ENCODE measurements at places on chromosomes 4 and X.

DNA sequence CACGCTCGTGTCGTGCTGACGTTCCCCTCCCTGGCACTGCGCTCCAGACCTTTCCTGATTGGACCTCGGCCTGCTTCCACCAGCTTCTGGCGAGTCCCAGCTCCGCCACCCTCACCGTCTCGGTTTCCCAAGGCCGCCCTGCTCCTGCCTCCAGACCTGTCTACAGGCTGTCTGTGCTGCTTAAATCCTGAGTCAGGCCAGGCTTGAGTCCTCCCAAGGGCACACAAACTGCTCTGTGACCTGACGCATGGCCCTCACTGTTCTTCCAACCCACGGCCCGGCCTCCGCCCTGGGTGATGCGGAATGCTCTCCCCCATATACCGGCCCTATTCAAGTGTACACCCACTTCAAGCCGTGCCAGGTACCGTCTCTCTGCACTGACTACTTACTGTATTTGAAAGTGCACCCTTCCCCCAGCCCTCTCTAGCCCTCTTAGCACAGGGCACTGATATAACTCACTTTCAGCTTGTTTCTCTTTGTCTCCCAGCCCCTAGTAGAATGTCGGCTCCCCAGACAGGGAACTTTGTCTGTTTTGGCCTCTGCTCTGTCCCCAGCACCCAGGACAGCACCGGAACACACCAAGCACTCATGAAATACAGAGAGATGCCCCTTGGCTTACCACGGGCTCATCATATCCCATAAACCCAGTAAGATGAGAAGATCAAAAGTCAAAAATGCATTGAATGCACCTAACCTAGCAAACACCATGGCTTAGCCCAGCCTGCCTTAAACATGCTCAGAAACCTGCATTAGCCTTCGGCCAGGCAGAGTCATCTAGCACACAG, 63.1 kb upstream of the AFAP1 start:
- DNase-seq: no peak

- no peak for DNase-seq
Observed at GRCh38 chr4:56972809-56973208, 4.6 kb downstream of the NOA1 start.

- no peak for DNase-seq
Observed at GRCh38 chr4:57113870-57114269, 3.7 kb upstream of the IGFBP7 start.

DNA sequence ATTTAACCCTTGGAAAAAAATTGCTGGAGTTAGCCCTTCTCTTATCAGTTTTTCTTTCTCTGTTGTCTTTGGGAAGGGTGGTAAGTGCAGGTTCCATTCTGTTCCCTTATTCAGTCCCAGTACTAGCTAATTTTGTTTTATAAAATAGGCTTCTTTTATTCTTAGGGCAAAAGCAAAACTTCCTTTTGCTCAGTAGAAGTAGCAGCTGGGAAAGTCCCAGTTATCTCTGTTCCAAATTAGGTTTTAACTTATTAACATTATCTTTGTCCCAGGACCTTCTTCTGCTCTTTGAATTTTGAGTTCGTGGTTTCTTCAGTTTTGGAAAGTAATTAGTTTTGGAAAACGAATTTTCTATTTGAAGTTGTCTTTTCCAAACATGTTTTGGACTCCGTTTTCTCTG, 61.1 kb downstream of the BANK1 start:
- no peak for DNase-seq

DNA sequence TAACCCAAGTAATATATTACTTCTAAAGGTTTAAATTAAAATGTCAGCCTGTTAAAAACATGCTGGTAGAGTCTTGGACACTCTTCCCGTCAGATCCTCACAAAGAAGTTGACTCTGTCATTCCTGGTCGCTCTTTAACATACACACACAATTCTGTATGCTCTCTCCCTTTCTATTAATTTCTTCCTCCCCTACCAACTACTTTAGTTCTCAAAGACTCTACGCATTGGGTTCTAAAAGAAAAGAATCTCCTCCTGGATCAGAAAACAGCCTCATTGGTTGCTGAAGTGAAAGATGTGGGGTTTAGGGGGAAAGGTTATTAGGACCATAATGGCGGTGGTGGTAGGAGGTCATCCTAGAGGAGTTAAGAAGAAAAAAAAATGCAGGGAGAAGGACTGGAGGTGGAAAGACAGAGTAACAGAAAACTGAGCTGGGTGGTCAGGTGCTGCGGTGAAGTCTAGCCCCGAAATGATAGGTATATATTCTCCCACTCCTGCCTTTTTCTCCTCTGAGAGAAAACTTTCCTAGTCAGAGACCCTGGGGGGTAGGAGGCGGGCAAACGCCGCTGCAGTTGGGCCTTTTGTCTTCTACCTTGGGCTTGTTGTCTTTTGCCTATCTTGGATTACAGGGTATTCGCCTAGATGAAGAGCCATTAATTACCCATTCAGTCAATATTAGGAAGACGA, 5.2 kb upstream of the PITX2 start:
- DNase-seq: no peak

DNA sequence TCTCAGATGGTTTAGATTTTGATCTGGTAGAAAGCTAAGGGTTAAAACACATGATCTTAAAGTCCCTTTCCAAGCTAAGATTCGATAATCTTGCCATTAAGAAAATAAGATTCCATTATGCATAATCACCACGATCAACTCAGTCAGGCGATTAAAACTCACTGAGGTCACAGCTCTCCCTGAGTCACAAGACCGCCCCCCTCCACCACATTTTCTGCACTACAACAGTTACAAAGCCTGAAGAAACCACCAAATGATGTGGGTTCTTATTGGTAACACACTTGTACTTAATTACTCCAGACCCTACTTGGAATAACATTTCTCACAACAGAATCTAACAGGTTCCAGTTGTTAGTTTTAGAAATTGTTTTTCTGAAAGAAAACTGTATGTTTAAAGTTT, 62.8 kb downstream of the SH3KBP1 start:
- DNase-seq: no peak

- DNase-seq: peak; percentile 7
Observed at GRCh38 chr4:20916106-20916505, 215.8 kb downstream of the PACRGL start.

- no peak for DNase-seq
Observed at GRCh38 chr4:53477636-53478035, 100.2 kb downstream of the FIP1L1 start.

DNA sequence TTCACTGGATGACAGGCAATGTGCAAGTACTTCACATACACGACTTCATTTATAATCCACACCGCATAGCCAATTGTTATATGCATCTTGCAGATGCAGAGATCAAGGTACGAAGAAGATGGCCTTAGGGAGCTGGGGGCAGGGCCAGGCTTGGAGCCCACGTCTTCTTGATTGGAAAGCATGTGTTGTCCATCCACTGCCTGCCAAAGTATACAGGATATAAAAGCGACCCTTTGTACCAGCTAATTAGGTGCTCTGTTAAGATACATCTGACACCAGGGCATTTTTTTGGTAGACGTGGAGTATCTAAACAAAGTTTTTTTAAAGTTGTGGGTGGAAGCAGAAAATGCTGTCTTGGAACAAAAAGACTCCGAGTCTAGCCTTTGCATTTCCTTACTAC, 1.4 kb downstream of the C4orf36 start:
- DNase-seq: no peak

- peak; percentile 13 for DNase-seq
Observed at GRCh38 chr4:47213971-47214370, 182.6 kb downstream of the GABRB1 start.

DNA sequence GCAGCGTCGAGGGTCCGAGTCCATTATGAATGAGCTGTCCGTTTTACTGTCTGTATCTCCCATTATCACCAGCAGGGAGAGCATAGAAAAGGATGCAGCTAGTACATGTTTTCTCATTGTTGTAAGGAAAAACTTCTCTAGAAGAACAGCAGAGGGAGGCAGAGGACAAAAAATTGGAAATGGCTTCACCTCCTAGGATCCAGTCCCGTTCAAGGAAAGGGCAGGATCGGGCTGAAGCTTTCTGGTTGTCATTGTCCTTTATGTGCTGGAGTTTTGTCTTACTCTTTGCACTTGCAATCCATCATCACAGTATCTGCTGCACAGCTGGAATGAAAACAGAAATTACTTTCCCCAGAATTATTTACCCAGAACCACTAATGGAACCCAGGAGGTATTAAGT, 14.7 kb downstream of the NDP start:
- DNase-seq: peak; percentile 89

- peak; percentile 75 for DNase-seq
Observed at GRCh38 chr4:170853422-170854021, 763.8 kb upstream of the AADAT start.

DNA sequence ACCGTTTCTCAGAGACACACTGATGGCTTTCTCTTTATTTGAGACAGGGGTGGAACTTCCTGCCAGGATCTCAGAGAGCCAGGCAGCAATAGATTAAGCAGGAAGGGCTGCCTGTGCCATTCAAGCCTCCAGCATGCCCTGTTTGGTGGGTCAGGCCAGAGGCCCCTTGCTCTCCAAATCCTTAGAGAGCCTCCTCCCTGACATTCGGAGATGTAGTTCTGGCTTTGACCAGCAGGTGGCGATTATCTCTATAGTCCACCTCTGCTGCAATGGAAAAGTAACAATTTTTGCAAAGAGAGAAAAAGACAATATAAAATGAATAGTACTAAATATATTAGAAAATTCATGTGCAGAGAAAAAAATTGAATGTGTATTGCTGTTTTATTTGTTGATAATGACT, 93.9 kb downstream of the NXF2B start:
- no peak for DNase-seq

GRCh38 chrX:119398587-119398973, 556 bp upstream of the SLC25A43 start:
- DNase-seq: peak; percentile 48

DNA sequence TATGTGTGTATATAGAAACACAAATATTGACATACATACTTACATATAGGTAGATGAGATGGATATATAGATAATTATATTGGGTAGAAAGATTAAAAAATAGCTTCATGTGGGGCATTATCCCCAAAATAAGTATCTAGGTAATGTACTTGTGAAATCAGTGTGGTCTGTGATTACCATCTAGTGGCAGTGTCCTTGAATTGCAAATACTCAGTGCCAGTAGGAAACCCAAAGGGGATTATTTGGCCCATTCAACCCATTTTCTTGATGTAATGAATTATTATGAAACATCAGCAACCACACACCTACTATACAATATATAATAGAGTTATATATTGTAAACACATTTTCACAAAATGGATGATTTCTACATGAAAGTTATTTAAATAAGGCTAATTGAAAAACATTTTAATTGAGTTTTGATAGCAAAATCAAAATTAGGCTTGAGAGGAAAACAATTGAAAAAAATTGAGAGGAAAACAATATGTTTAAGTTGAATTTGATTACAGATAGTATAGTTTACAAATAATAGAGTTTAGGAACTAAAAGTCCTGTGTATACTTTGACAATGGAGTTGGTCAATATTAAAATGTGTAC, 389.4 kb downstream of the GALNTL6 start:
- DNase-seq: peak; percentile 62

GRCh38 chrX:140664939-140665338, 44.6 kb upstream of the LINC00632 start:
- DNase-seq: peak; percentile 66
